ENCODE measurements at places on chromosomes 1 and 21.

DNA sequence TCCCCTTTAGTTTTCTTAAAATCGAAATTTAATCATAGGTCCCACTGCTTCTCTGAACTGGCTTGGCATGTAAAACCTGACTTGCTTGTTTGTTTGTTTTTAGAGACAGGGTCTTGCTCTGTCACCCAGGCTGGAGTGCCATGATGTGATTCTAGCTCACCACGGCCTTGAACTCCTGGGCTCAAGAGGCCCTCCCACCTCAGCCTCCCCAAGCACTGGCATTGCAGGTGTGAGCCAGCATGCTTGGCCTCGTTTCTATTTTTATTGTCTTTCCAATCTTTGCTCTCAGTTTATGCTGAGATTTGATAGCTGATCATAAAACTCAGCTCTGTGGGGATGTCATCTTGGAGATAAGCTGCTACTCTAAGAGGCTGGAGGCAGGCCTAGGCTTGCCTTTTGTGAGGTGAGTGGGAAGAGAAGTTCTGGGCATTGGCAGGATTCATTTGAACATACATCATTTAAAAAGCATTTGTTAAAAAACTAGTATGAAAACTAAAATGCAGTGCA is 51.5 kb upstream of the GCLM start:
- DNase-seq = no peak

GRCh38 chr1:213274140-213274539 is 223.1 kb downstream of the RPS6KC1 start:
- no peak for DNase-seq

GRCh38 chr1:116375887-116376728 is 3.1 kb downstream of the ATP1A1 start:
- DNase-seq = no peak

GRCh38 chr1:84861988-84862644 is 30.9 kb downstream of the LPAR3 start:
- no peak for DNase-seq

DNA sequence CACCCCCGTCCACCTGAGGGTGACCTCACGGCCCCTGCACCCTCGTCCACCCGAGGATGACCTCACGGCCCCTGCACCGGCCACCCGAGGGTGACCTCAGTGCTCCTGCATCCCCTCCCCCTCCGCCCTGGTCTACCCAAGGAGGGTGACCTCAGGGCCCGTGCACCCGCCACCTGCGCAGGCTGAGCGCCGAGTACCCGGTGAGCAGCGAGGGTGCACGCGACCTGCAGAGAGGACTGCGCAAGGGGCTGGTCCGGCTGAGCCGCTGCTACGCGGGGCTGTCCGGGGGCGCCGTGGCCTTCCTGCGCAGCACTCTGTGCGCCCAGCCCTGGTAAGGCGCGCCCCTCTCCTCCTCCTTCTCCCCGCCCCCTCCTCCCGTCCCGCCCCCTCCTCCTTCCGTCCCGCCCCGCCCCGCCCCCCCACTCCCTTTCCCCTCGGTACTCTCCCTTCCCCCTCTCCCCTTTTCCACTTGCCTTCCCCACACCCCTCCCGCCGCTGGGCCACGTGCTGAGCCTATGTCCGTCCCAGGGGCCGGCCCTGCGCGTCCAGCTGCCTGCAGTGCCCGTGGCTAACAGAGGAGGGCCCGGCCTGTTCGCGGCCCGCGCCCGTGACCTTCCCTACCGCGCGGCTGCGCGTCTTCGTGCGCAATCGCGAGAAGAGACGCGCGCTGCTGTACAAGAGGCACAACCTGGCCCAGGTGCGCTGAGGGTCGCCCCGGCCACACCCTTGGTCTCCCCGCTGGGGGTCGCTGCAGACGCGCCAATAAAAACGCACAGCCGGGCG is 28.4 kb downstream of the TRIM11 start:
- peak; percentile 56 for DNase-seq

DNA sequence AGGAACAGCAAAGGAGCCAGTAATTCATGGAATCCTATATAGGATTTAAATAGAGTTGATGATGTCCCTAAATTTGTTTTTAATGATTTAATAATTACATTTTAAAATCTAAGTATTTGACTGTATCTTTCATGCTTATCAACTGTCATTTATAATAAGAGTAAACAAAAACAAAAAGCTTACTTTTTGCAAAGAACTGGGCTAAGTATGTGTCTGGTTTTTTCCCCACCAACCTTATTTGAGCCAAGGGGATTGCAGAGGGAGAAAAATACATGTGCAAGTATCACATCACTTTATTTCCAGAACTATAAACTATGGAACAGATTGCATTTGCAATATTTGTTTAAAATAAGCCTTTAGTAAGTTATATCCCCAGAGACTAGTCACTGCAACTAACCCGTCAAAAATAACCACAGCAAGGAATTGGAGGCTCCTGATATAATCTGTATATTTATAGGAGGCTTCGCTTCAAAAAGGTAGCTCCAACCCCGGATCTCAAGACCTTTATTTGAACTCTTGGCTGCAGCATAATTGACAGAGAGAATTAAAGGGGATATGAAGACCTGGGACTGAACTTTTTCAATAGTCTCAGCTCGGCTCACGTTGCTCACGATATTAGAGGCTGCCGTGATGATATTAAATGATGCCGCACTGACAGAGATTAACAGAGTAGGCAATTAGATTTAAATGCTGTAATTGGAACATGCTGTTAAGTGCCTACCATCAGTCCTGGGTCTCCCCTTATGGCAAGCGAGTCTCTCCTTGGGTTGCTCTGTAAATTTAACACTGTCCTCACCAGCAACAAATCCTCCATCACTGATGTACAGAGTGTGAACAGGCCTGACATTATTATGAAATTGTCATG is 329.1 kb upstream of the NFIA start:
- DNase-seq = no peak

DNA sequence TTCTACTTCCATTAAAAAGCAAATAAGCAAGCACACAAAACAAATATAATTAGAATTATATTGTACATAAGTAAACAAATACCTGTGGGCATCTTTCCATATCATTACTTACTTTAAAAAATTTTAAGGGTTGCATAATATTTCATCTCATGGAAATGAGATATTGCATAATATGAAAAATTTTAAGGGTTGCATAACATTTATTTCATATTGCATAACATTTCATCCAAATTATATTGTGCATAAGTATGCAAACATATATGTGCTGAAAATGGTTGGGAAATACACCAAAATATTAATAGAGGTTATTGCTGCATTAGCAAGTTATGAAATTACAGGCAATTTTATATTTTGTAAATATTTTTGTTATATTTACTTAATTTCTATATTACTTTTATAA is 213.7 kb downstream of the KCNH1 start:
- DNase-seq = no peak

DNA sequence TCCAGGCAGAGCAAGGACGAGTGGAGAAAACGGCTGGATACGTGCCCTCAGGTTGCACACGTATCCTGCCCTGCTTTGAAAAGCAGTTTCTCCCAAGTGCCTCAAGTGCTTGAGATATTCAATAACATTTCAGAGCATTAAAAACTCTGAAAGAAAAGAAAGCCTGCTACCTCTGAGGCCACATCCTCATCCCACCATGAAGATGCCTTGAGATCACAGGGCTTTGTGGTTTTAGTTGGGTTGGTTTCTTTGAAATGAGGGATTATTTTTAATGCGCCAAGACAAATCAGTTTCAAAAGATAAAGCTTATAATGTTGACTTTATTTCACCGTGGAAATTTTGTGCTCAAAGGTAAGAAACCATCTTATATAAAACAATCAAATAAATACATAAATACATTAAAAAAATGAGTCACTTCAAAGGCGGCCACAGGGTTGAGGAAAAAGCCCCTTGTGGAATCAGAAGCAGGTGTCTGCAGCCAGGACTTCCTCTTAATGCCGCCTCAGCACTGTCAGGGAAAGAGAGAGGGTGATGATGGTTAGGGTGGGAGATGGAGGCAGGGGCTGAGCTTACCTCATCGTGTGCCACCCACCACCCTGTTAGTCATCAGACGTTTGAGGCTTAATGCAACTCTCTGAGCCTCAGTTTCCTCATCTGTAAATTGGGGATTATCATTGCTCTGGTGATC is 1.4 kb downstream of the NPPB start:
- no peak for DNase-seq

DNA sequence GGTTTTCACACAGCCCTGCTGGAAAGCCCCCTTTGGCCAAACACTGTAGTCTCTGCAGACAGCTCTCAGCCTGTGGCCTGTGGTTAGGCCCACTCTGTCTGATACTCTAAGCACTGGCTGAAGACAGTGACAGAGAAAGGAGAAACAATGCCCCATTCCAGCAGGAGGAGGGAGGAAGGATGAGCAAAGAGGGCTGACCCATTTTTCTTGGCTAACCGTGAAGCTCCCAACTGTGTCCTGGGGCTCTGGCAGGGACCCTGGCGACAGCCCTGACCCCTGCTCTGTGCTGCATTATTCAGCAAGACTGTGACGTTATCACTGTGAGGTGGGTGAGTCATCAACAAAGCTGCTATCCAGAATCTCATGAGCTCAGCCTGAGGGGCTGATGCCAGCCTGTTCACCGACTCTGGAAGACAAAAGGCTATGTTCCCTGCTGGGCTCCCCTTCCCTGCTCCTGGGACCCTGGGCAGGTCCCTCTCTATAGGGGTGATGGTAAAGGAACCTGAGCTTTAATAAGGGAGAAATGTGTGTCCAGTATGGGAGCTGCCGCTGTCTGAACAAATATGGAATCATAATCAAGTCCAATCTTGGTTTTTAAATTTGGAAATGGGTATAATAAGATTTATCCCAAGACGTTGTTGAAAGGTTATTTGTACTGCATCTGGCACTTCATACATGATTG is 107.0 kb downstream of the RHOU start:
- no peak for DNase-seq

- DNase-seq = peak; percentile 78
These were observed 577 bp upstream of the CEP350 start for GRCh38 chr1:179953974-179954492.

GRCh38 chr1:94022471-94023189 is 98.3 kb downstream of the ABCA4 start:
- peak; percentile 33 for DNase-seq

GRCh38 chr1:32684167-32684811 is 18.3 kb downstream of the SYNC start:
- DNase-seq = no peak

- DNase-seq = no peak
These were observed 43.0 kb upstream of the ADAMTS1 start for GRCh38 chr21:26888256-26888655.

Data from NCI-H1092 treated with DMSO at 0.1 percent for 48 hours (cell line).